OCI-LY7 (cell line): ENCODE measurements at places on chromosomes 7 and 10. TPM values are rescaled to one million over a fixed set of nuclear protein-coding genes. Genes with fewer than 3 reads are reported as not detected.

The OPN1SW gene
- total RNA-seq = not detected in 2 replicates

The SEMA3E gene
- not detected in 2 replicates for total RNA-seq

The LIPF gene
- not detected in 2 replicates for total RNA-seq

The IFIT3 gene
- total RNA-seq = 0.17 and 0.39 TPM in 2 replicates

The GPNMB gene
- total RNA-seq = 3.0 and 3.5 TPM in 2 replicates
